NCI-H526 (cell line): ENCODE measurements at places on chromosomes 16 and 17.

DNA sequence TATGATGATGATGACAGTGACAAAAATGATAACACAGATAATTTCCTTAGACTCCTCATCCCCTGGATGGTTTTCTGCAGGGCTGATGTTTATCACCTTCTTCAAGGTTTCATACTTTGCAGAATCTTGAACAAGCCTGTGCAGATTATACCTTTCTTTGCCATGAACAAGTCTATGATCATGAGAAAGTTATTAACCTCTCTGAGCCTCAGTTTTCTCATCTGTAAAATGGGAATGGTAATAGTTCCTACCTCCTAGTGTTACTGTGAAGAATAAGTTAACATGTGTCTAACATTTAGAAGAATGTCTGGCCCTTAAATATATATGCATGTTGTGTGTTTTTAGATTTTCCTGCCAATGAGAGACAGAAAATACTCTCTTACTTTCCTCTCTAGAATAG is 321.8 kb downstream of the SNX29 start:
- DNase-seq = no peak

DNA sequence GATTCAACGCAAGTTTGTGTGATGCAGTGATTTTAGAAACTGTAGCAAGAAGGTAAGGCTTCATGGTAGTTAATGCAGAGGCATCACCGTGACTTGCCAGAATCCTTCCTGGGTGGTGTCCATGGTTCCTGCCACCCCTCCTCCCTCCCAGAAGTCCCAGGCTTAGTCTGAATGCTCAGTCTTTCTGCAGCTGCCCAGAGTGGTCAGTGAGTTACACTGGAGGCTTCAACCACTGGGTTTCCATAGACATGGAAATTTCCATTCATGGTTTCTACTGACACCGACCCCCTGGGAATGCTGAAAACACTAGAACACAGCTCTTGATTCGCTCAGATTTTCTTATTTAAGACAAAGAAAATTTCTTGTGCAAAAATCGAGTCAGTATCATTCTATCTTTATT is 159.4 kb upstream of the HSBP1 start:
- DNase-seq = no peak

GRCh38 chr17:28575126-28575795 is 1.4 kb downstream of the ALDOC start:
- no peak for DNase-seq

GRCh38 chr16:22030087-22030812 is 22.3 kb downstream of the MOSMO start:
- no peak for DNase-seq

DNA sequence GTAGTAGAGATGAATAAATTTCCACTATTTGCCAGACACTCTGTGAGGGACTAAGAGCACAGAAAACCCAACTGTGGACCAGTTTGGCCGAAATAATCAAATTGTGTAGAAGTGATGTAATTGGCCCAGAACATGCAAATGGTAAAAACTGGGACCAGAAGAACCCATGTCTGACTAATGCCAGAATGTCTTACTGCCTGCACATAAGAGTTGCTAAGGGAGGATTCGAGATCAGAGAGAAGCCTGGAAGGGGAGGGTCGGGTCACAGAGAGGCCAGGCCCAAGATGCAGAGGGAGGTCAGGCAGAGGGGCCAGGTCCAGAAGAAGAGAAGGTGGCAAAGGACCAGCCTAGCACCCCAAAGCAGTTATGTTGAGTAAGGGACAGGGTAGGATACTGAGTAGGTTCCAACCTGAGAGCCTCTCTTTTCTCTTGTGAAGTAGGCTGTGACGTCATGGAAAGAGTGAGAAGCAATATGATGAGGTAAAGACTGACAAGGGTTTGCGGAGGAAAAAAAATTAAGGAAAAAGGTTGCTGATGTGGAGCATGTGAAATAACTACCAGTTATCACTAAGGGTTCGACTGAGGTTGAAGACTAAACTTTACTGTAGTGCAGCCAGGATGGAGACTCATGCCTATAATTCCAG is 53.2 kb downstream of the SKAP1 start:
- DNase-seq = no peak

GRCh38 chr16:8342276-8342675 is 248.0 kb downstream of the TMEM114 start:
- no peak for DNase-seq

DNA sequence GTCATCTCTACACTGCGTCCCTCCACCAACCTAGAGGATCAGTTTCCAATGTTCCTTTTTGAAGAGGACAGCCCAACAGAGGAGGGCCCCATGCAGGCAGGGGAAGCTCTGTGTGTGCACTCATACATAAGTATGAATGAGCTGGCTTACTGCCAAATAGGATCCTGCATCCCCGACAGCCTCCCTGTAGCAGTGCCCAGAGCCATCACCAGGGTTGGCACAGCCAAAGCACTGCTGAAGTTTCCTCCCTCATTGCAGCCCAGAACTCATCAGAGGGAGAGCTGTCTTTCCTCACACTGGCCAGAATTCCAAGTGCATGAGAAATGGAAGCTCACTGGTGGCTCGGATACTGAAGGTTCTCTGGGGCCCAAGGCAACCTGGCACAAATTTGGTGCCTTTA is 114.4 kb downstream of the ASIC2 start:
- DNase-seq = no peak

GRCh38 chr17:69246726-69247375 is 18.2 kb upstream of the ABCA10 start:
- no peak for DNase-seq

DNA sequence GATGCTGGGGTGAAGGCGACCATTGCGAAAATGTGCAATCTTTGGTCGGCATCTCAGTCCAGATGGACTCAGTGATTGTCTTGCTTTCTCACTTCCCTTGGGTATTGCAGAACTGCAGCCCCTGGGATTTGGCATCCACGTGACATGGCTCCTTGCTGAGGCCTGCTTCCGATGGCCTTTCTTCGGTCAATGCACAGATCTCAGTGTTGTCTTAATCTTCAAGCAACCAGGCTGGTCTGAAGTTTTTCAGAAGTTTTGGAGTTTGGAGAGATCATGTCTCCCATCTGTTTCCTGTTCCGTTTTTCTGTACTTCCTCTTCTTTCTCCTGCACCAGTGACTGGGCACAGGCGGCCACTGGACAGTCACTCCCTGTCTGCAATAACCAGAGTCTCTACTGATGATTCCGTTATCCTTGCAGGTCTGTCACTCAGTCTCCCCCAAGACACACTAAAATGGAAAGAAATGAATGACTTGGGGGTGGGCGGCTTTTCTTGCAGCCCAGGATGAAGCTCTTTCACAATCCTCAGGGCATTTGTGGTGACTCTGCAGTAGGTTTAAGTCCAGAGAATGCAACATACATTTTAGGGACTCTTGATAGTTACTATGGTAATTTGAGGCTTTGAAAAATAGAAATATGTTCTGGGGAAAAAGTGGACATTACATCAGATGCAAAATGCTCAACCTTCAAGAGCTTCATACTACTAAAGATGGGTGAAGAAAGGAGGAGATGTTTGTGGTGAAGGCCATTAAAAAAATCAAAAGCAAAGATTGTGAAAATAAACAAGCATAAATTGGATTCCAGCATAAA is 106.3 kb upstream of the ZFHX3 start:
- DNase-seq = no peak

- no peak for DNase-seq
Measured at GRCh38 chr17:78779850-78780249, 2.2 kb downstream of the CYTH1 start.

GRCh38 chr16:82773018-82773417 is 146.2 kb downstream of the CDH13 start:
- no peak for DNase-seq

GRCh38 chr16:55120826-55121225 is 190.2 kb downstream of the IRX5 start:
- DNase-seq = no peak
